ENCODE measurements at places on chromosomes 4 and X.

DNA sequence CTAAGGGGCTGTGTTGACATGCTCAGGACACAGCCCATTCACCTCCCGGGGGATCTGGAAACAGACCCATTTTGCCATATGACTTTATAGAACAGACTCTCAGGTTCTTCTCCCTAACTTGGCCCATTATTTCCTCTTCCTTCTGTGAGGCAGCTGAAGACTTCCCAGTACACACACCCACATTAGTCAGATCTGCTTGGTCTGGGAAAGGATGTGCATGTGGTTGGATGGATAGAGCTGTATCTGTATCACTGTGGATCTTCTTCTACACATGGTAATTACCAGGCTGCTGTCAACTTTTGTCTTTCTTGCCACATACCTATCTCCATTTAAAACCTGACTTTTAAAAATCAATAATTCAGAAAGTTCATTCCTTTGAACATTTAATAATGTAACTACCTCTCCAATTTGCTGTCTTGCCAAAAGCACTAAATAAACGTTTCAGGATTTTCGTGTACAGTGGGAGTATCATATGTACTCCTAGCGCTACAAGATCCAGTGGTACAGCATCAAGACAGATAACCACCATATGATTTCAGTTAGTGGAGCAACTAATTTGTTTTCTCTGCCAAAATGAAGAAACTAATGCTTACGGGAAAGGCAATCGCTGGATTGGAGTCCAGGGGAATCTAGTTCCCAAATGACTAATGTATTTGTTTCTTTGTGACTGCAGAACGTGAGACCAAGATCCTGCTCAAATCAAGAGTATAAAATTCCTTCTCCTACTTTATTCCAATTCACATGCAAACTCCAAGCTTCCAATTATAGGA, 134.1 kb upstream of the MAP3K15 start:
- no peak for DNase-seq

DNA sequence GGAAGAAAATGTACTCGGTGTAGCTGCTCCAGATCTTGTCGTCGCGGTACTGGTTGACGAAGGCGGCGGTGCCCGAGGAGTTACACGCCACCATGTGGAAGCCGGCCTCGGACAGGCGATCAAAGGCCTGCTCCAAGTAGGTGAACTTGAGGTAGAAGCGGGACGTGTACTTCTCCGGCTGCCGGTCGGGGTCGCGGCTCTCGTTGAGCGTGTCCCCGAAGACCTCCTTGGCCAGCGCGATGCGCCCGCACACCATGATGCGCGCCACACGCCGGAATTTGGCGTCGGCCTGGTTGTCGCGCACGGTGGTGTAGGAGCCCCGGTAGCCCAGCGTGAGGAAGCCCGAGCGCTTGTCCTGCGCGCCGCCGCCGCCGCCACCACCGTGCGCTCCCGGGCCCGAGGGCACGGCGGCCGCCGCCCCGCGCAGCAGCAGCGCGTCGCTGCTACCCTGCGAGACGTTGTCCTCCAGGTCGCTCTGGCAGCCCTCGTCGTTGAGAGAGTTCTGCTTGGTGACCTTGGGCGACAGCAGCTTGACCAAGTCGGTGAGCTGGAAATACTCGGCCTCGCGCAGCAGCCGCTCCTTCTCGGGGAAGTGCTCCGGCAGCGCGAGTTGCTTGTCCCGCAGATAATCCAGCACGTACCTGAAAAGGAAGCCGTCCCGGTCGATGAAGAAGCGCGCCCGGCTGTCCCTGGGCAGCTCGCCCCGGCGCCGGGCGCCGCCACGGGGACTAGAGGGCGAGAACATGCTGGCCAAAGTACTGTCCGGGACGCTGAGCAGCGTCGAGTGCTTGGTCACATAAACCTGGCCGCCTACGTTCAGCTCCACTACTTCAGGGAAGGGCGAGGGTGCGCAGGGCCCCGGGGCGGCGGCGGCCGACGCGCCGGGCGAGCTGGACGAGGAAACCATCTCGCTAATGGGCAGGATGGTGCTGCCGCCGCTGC, 775 bp downstream of the KCTD8 start:
- peak; percentile 4 for DNase-seq

GRCh38 chr4:145868637-145869409, 69.8 kb downstream of the ZNF827 start:
- no peak for DNase-seq

DNA sequence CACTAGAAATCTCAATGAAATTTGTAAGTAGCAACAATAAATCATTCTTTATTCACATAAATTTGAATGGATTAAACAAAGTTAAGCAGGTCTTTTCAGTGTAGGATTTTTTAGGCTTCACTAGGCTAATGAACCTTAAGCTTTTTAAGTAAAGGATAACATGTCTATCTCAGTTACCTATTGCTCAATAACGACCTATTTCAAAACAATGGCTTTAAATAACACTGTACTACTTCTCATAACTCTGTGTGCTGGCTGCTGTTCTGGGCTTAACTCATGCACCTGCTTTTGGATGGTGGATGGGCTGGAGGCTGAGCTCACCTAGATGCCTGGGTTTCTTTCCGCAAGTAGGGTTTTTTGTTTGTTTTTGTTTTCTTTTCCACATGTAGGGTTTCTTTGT, 495.0 kb upstream of the SLIT2 start:
- DNase-seq: no peak

GRCh38 chr4:158535130-158535614, 13.5 kb downstream of the RXFP1 start:
- DNase-seq: no peak

DNA sequence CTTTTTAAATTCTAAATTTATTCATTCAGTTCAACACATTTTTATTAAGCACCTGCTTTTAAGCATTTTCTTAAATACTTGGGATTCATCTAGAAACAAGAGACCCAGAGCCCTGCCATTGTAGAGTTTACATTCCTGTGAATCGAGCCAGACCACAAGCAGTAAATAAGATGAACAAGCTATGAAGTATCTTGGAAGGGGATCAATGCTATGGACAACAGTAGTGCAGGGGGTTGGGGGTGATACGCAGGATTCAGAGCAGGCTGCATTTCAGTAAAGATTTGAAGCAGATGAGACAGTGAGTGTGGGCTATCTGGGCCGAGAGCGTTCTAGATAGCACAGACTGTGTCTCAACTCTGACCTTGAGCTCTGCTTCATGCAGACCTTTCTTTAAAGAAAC, 35.1 kb downstream of the CLDN22 start:
- no peak for DNase-seq

- DNase-seq: peak; percentile 85
Measured at GRCh38 chrX:48003758-48004457, at the start of gene ZNF182. Gene ZNF182 (minus strand): TSS chrX:48003989. CDS start chrX:48002609, 1,380 bp downstream.

DNA sequence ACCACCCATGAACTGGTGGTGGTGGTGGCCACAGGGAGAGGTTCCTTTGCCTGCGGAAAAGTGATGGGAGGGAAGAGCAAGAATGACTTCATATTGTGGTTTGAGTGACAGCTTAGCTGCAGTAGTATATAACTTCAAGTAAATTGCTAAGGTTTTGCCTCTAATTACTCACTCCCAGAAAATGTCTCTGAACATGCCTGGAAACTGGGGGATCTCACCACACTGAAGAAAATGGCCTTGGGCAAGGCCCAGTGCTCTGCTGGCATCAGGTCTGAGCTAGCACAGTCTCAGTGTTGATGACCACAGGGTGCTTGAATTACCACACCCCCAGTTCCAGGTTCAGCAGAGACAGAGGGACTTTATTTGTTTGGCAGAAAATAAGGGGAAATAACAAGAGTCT, 2085.4 kb downstream of the ARAP2 start:
- no peak for DNase-seq

- DNase-seq: no peak
Measured at GRCh38 chr4:83830138-83830888, 294.4 kb downstream of the GPAT3 start.

DNA sequence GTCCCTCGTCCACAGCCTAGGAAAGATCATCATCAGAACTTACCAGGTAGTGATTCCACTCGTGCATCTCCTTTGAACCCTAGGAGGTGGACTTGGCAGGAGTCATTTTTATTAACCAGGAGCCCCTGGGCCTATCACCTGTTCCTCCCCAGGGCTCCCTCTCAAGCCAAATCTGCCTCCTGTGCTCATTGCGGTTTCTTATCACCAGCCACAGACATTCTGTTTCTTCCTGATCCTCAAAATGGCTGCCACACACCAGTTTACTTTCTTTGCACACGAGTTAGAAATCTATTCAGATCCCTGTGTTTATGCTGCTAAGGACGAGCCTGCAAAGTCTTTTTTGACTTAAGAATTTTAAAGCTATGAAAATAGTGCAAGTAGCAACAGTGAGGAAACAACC, 354.5 kb upstream of the BOD1L1 start:
- DNase-seq: no peak

Measured in trophoblast cell (in vitro differentiated cells and primary cell).